COR-L47 (cell line): ENCODE measurements at places on chromosomes 13 and 19.

DNA sequence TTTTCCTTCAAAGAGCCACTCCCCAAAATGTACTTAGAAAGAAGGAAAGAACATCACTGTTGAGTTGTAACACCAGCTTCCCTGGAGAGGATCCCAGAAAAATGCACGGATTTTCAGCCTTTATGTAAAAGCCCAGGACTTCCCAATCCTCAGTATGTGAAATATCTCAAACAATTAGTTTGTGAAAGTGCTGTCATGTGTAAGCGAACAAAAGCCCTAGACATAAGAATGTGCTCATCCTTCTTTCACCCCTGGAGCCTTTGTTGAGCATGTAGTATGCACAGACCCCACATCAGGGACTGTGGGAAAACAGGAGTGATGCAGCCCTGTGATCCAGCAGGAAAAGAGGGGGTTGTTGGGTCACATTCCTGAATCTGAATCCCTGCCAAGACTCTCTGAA is 441.4 kb upstream of the ZNF507 start:
- DNase-seq: no peak

DNA sequence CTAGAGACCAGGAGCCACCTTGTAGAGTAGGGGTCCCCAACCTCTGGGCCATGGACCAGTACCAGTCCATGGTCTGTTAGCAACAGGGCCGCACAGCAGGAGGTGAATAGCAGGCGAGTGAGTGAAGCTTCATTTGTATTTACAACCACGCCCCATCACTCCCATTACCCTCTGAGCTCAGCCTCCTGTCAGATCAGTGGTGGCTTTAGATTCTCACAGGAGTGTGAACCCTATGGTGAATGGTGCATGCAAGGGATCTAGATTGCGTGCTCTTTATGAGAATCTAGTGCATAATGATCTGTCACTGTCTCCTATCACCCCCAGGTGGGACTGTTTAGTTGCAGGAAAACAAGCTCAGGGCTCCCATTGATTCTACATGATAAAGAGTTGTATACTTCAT is 303.6 kb downstream of the KCNRG start:
- DNase-seq: no peak

GRCh38 chr13:110713981-110714796 is 689 bp downstream of the ING1 start:
- DNase-seq: peak; percentile 62

GRCh38 chr13:62280590-62280989 is 864.9 kb upstream of the PCDH20 start:
- DNase-seq: no peak

DNA sequence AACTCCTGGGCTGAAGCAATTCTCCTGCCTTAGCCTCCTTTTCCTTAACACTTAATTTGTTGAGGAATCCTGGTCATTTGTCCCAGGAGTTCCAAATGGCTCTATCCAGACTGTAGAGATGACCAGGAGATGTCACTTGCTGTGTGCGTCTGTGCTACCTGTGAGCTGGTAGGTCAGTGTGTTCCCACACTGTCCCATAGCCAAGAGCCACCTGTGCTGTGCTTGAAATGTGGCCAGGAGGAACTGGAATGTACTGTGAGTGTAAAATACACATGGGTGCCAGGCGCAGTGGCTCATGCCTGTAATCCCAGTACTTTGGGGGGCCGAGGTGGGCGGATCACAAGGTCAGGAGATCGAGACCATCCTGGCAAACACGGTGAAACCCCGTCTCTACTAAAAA is 29.4 kb upstream of the KDM4B start:
- DNase-seq: no peak

- peak; percentile 67 for DNase-seq
These were observed 1.4 kb upstream of the CCDC97 start for GRCh38 chr19:41308450-41309179.

- DNase-seq: no peak
These were observed 22.4 kb downstream of the AMER2 start for GRCh38 chr13:25149711-25150110.

GRCh38 chr19:2625434-2625833 is 77.1 kb downstream of the GNG7 start:
- no peak for DNase-seq

DNA sequence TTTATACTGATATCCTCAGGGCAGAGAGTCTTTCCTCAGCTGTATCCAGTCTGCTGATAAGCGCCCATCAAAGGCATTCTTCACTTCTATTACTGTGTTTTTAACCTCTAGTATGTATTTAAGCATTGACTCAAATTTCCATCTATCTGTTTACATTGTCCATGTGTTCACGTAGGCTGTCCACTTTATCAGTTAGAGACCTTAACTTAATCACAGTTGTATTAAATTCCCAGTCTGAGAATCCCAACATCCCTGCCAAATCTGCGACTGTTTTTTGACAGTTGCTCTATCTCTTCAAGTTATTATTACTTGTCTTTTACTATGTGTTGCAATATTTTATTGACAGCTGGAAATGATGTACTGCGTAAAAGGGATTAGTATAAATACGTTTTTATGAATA is 1613.7 kb upstream of the MIR17HG start:
- DNase-seq: no peak

DNA sequence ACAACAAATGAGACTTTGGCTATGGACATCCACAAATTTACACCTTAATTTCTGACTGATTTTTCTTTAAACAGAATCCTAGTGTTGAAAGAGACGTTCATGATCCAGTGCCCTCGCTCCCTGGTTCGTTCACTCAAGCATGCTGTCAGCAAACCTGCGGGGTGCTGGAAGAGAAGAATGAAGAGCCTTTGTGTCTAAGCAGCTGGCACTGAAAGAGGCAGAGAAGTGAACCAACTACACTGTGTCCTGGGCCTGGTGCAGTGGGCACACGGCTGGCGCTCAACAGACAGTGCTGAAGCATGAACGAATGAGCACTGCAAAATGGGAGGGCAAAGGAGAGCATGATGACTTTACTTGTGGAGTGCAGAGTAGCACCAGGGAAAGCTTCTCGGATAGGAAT is 46.8 kb downstream of the MIPEP start:
- DNase-seq: no peak

- no peak for DNase-seq
These were observed at the start of gene RASGRP4 for GRCh38 chr19:38425810-38426466. RASGRP4 (minus strand) TSS chr19:38426219; CDS start chr19:38426091, 128 bp downstream.

DNA sequence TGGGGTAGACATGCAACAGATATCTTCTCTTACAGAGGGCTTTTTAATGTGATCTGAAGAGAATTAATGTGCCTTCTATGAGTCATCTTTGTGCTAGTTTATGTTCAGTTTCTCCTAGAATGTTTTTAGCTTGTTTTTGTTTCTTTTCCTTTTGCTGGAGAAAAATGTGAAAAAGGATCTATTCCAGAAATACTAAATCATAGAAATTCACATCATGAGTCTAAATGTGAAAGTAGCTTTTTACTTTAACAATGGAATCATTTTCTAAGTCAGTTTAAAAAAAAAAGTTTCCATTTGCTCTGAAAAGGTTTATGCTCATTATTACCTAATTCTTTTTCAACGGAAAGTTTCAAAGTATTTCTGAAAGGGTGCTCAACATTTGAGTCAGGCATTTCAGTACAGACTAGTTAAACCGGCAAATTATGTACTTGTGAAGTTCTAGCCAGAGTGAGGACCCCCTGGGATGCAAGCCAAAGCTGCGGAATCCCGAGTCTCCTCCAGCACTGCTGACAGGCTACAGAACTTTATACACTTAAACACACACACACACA is 72.9 kb downstream of the SPATA13 start:
- no peak for DNase-seq

DNA sequence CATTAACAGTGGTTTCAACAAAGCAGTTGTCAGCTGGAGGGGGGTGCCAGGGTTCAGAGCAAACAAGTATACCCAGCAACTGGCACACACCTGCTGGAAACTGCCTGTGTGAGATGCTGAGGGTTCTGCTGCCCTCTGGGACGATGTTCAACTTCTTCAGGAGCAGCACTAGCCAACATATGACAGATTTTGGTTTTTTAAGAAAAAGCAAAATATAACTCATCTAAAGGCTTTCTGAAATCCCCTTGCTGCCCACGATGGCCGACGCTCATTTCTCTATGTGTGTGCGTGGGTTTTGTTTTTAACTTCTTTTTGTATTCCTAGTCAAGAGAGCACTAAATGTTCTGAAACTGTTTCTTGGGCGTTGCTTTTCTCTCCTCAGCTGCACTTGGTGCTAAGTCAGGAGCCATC is 79.9 kb downstream of the MRPL57 start:
- peak; percentile 16 for DNase-seq

DNA sequence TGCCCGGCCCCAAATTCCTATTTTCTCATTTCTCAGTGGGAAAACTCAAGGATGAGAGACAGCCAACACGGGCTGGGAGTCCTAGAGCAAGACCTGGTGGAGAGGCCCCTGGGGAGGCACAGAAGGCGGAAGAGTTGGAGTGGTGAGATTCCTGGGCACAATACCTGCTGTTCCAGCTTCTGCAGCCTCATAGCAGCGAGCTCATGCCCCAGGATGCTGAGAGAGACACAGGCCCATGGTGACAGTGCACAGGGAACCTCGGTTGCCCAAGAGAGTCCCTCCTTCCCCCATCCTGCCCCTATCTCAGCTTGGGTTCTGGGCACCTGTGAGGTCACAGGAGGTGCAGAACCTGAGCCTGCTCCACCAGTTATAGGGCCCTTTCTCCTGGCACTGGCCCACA is 1.4 kb downstream of the TULP2 start:
- DNase-seq: no peak

DNA sequence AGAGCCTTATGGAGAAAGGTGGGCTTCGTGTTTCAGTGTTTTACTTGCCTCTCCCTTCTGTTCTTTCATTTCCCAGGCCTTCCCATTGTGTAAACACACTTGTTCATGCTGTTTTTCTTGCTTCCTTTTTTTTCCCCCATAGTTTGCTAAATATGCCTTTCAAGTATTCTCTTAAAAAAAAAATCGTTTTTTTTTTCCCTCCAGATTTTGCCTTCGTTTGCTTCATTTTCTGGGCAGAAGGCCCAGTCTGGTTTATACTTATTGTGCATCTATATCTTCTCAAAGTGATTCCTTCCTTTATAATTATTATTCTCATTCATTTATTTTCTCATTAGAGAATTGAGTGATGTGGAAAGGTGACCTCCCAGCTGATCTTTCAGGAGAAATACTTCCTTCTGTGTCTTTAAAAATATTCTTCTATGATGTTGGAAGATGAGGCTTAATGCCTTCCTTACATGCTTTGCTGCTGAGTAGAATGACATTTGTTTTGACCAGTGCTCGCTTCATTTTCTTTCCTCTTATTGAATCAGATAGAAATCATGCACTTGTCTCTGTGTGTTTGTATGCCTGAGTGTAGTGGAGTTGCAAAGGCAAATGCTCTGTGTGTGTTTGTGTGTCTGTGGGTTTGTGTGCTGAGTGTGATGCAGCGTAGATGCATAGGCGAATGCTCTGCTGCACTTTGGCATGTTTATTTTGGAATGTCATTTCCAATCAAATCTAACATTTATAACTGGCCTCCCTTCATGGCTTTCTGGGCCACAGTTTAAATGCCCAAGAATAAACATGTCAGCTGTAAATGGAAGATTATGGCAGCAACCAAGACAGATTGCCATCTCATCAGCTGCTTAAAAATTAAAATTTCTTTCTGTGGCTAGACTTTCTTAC is 591.4 kb downstream of the FGF9 start:
- no peak for DNase-seq

DNA sequence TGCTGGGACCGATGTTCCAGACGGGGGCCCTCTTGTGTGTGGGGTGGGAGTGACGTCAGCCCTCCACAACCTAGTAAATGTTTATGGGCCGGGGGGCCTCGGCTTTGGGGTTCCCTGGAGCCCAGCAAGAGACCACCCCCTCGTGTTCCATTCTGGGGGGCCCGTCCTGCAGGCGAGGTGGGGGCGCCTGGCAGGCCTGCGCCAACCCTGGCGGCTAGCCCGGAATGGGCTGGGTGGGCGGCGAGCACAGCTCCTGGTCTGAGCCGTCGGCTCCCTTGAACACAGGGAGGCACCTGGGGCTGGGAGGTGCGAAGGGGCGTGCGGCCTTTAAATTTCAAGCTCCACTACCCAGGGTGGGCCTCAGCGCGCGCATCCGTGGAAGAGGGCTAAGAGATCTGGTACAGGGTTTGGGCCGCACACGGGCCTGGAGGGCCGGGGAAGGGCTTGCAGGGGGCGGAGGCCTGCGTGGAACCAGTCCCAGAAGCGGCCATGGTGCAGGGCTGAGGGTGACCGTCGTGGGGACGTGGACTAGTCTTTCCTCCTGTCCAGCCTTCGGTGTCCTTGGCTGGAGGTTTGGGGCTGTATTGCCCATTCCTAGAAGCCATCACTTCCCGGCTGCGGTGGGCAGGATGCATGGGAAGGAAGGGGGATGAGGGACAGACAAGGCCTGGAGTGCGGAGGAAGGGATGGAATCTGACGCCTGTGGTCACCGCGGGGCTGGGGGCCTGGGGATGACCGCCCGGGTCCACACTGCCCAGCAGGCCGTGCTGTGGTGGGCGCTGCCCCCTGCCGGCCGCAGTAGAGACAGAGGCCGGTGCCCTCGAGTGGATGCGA is 11.4 kb downstream of the NDUFA11 start:
- no peak for DNase-seq

GRCh38 chr19:50047671-50048070 is 21.9 kb downstream of the ZNF473 start:
- no peak for DNase-seq

DNA sequence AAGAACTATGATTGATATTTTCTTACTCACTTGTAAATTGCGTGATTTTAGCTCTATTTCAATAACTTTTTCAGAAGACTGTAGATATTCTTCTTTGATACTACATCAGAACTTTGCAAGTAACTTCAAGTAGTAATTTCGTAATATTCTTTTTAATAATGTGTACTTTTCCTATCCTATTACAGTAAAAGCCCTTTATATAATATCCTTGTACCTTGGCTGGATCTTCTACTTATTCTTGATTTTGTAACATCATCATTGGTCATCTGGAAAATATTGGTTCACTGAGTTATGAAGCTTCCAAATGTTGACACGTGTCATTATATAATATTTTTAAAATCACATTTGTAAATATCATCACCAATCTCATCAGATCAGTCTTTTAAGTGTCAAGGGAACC is 32.4 kb downstream of the POLR1D start:
- no peak for DNase-seq

- DNase-seq: no peak
These were observed 11.8 kb downstream of the PGLS start for GRCh38 chr19:17522988-17523872.

DNA sequence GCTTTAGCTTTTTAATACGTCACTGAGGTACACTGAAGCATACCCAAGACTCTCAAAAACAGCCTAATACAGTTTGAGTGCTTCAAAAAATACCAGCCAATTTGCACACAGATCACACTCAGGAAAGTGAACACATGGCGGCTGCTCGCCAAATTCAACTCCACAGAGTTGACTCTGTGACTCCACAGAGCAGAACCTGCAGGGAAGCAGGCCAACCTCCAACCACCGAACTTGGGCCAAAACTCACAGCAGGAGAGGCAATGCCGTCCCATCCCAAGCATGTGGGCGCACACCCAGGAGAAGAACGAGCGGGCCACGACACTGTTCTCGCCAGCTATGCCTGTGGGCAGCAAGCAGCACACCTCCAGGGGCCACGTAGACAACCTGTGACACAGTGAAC is 21.1 kb downstream of the ELL start:
- DNase-seq: no peak
